ENCODE measurements at places on chromosomes 13 and 19.

GRCh38 chr13:82747958-82748357, 1134.3 kb downstream of the SLITRK1 start:
- DNase-seq = no peak

DNA sequence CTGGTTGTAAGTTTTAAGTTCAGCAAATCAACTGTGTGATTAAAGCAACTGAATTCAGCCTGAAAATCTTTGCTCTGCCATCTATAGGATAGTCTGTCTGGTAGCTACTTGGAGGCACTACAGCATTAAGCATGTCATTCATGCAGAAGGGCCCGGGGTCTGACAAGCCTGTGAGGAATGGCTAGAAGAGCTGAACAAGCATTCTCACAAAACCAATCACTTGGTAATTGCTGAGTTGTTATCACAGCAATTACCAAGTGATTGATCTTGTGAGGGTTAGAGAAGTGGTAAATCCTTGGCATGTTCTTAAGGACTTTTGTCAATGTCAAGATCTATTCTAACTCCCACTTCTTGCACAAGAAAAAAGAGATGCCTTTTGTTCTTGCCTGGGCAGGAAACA, 356.1 kb downstream of the FGF14 start:
- no peak for DNase-seq

- DNase-seq = no peak
Measured at GRCh38 chr19:57934820-57935665, at the start of gene ZNF418. TSS of gene ZNF418 (minus strand) at chr19:57935402. CDS start at chr19:57933822, 1,580 bp downstream.

DNA sequence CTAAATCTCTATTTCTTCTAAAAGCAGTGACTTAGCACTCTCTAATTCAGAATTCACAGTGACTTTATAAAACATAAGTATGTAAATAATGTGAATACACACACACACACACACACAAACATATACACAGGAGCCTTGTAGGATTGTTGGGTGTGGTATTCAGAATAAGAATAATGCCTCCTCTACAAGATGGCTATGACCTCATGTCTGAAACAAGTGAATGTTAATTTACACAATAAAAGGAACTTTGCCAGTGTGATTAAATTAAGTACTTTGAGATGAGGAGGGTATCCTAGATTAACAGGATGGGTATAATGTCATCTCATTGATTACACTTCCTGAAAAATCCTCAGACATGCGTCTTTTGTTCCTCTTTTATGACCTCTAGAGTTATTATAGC, 234.6 kb downstream of the SLITRK6 start:
- DNase-seq = no peak

- DNase-seq = no peak
Measured at GRCh38 chr19:33841685-33842084, 45.0 kb downstream of the KCTD15 start.
